Smooth muscle cell of bladder (primary cell): ENCODE measurements at places on chromosomes 1 and 21. TPM values are rescaled to one million over a fixed set of nuclear protein-coding genes. Genes with fewer than 3 reads are reported as not detected.

COL9A2 gene
- total RNA-seq = 1.7 and 1.9 TPM in 2 replicates

RHBDL2 gene
- total RNA-seq = 0.37 and 0.71 TPM in 2 replicates

SYDE2 gene
- total RNA-seq = 39.5 and 39.8 TPM in 2 replicates

ARHGEF10L gene
- 11.1 and 15.1 TPM in 2 replicates for total RNA-seq

DFFA gene
- total RNA-seq = 31.6 and 37.6 TPM in 2 replicates

SELP gene
- not detected in 2 replicates for total RNA-seq

PINK1 gene
- total RNA-seq = 68.7 and 83.2 TPM in 2 replicates
